ENCODE measurements at places on chromosomes 11 and 22.

- no peak for DNase-seq
Measured at GRCh38 chr11:121659811-121660210, 207.0 kb upstream of the SORL1-AS1 start.

DNA sequence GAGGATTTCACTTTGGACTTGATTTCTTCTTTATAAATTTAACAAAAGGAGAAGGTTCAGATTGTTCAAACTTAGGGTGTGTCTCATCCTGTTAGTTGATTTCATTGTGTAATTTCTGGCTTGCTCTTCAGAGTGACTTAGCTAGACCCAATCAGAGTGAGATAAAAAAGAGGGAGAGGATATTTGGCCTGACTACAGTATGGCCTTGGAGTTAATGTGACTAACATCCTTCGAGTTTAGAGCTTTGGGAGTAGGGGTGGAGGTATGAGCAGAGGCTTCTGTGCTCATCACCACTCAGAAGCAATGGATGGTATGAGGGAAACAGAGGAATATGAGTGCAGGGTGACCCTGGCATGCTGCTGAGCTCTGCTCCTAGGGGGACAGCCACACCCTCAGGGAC is 114.2 kb downstream of the ME3 start:
- no peak for DNase-seq

DNA sequence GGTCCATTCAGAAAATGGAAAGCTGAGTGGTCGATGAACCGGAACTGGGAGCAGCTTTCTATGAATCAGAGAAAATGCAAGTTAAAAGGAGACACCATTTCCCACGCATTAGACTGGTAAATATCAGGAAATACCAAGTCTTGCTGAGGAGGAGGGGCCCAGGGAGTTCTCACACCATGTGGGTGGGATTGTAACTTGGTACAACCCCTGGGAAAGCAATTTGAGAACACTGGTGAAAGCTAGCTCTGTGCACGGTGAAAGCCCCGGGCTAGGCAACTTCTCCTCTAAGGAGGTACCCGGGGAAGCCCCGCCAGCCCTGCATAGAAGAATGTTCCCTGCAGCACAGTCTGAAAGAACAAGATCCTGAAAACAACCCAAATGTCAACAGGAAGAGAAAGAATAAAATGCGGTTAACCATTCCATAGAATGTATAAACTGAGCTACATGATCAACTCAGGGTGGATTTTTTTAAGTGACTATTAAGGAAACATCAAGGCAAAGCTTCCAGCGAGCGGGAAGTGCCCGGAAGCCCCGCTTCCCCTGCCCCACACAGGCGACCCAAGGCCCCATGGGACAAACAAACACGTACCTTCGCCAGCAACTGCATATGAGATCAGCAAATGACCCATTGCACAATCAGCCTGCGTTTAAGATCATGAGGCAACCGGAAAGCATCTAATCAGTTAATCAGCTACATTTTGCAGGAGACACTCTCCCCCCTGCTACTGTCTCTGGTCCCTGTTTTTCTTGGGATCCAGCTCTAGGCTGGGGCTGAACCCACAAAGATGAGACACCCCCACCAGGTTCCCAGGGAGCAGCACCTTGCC is 11.3 kb downstream of the SHANK2 start:
- DNase-seq, result no peak

- DNase-seq, result no peak
Measured at GRCh38 chr22:48798281-48799226, 1029.1 kb downstream of the BRD1 start.

DNA sequence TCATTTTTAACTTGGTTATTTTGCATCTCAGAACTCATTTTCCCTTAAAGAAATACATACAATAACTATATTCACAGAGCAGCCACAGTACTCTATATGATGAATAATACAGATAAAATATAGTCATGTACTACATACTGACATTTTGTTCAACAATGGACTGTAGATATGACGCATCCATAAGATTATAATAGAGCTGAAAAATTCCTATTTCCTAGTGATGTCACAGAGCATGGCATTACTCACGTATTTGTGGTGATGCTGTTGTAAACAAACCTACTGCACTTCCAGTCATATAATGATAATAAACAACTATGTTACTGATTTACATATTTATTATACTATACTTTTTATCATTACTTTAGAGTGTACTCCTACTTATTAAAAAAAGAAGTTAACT is 38.7 kb downstream of the NARS2 start:
- DNase-seq, result no peak

DNA sequence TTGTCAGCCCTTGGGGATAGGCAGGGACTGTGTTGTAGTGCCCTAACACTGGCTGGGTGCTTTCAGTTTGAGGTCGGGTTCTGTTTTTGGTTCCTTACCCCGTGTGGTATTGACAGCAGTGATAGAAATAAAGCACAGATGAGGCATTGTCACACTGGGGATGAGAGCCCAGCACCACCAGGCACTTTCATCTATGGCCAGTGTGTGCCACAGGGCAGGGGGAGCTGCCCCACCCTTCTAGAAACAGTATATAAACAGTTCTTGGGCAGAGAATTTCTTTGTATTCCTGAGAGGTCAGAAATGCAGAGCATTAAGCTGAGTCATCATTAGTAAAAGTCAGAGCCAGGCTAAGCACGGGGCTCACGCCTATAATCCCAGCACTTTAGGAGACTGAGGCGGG is 23.1 kb upstream of the CDC42EP2 start:
- DNase-seq, result no peak

- no peak for DNase-seq
Measured at GRCh38 chr11:119341222-119342022, 739 bp upstream of the C1QTNF5 start.

- no peak for DNase-seq
Measured at GRCh38 chr22:27133681-27134314, 476.4 kb downstream of the MIAT start.

- DNase-seq, result no peak
Measured at GRCh38 chr11:96188243-96189006, 154.6 kb downstream of the MAML2 start.

DNA sequence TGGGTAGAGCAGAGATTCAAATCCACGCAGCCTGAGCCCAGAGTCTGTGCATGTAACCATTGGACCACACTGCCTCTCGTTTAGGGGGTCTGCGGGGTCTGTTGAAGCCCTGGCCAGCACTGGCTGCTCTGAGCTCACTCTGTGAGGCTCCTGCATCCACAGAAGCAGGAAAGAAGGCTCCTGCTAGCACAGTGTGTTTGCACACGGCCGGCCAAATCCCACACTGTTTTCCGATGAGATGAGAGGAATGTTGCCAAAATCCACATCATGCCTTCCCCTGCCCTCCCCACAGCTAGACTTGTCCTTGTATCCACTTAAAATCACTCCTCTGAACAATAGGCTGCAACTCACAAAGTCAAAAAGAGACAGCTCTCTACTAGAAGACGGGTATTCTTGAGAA is 10.6 kb upstream of the SLC22A12 start:
- no peak for DNase-seq

- DNase-seq, result no peak
Measured at GRCh38 chr11:88131764-88132470, 43.3 kb downstream of the RAB38 start.

DNA sequence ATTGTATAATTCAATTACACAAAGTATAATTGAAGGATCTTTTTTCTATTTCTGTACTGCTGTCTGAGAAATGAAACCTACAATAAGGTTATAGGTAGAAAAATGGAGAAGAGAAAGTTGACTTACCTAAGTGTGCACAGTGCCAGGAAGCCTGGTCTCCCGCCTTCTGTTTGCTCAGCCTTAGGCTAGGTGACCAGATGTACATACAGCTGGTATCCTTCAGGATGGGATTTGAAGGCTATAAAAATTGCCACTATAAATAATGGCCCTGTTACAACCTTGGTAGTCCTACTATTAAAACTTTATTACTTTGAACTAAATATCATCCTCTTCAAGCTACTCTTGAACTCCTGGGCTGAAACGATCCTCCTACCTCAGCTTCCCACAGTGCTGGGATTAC is 19.7 kb downstream of the OR51E2 start:
- no peak for DNase-seq

GRCh38 chr22:39237318-39238100 is 7.3 kb downstream of the PDGFB start:
- DNase-seq, result no peak

DNA sequence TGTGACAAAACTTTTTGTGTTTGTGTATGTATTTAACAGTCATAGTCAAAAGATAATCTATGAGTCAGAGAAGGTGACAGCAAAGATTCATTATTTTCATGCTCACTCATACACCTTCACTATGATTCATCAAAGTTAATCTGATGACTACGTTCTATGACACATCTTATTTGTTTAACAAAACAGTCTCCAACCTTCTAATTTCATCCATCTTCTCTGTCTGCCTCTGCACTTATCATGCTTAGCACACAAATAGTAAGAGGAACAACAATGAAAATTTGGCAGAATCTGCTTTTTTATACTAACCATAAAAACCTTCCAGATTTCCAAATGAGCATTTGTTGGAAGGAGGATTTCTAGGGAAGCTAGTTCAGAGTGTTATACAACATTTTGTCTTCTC is 568.9 kb downstream of the LUZP2 start:
- no peak for DNase-seq

DNA sequence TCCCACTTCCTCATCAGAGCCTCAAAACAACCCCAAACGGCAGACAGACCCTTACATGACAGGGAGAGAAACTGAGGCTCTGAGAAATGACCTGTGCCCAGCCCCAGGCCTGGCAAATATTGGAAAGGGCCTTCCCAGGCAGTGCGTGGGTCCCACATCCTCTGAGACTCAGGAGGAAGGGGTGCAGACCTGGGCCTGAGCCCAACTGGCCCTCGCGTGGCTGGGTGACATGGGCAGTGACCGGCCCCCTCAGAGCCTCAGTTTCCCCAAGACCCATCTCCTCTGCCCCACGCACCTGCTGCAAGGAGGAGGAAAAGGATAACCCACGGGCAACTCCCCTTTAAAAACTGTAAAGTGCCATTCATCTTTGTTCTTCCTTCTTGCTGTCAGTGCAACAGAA is 35.6 kb downstream of the ELFN2 start:
- no peak for DNase-seq

DNA sequence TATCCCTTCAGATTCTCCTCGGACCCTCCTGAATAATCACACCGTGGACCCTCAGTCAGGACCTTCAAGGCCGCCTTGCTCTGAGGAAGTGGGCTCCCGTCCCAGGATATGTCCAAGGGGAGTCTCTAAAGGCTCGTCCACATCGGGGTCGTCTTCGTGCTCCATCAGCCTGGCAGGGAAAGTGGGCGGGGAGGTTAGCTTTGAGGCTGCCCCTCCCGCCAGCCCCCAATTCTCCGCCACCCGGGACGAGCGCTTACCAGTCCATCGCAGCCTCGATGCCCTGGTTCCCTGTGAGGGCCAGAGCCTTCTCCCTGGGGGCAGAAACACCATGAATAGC is 472 bp downstream of the UBXN1 start:
- no peak for DNase-seq

- DNase-seq, result no peak
Measured at GRCh38 chr11:129933891-129934290, 38.5 kb upstream of the NFRKB start.

GRCh38 chr11:35404388-35404775 is 15.0 kb downstream of the SLC1A2 start:
- no peak for DNase-seq

GRCh38 chr11:131254254-131254653 is 116.2 kb upstream of the NTM start:
- DNase-seq, result no peak

DNA sequence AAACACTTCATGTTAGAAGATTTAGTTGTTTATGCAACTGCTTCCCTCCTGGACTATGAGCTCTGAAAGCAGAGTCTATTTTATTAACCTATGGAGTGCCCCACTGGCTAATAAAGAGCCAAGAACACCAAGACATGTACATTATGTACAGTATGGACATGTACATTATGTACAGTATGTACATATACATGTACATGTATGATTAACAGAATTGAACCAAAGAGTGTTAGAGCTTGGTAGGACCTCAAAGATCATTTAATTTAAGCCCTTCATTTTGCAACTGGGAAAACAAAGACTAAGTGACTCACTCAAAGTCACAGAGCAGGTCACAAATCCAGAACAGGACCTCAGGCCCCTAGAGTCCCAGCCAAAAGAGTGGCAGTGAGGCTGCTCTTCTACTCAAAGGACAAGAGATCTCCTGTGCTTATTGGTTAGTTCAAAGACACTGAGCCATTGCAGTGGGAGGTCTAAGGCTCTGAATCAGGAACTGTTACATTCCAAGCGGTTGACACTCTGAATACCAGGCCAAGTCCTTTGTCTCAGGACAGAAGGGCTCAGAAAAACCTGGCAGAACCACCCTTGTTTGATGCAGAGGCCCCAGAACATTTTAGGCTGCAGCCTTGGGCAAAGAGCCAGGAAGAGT is 103.8 kb downstream of the FAM168A start:
- DNase-seq, result no peak

DNA sequence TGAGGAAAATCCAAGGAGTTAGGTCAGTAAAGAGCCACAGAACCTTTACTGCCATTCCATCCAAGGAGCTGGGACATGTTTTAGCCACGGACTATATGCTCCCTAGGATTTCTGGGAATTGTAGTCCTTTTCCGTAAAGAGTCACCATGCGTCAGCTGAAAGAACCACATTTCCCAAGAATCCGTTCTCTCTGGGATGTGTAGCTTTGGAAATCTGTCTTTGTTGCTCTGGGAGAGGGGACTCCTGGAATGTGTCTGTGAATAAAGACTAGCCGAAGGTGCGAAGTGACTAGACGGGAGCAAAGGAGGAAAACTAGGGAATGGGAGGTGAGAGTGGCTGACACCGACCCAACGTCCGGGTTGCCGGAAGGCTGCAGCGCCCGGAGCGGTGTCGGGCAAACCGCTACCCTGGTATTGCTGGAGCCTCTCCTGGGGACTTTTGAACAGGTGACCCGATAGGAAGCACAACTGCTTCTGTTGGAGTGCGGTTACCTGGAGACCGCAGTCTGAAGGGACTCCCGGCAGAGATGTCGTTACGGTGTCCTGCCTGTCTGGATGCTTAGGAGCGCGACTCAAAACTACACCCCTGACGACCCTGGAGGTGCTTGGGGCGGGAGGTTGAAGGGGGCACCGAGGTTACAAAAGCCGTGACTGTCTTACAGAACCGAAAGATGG is at the start of gene IFTAP:
IFTAP (plus strand) TSS at position 187 of the 674 bp plus-strand sequence. CDS start 15,602 bp downstream, outside the sequence.
- DNase-seq, result no peak

GRCh38 chr11:68812526-68812925 is 29.2 kb downstream of the CPT1A start:
- no peak for DNase-seq

GRCh38 chr11:46537121-46537520 is 56.7 kb downstream of the AMBRA1 start:
- DNase-seq, result no peak

DNA sequence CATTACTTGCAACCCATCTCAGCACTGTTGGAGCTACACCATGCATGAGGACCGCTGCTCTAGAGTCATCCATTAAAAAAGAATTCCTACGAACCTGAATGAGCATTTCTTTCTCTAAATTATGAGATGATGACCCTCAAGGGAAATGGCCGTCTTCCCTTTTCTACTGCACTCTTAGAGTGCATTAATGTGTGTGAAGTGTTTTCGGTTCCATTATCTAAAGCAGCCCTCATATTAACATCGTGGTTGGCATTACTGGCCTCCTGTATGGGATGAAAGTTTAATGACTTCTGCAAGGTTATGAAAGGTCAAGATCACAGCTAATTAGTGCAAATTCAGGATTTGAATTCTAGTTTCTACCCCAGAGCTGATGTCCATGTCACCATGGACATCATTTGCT is 16.7 kb downstream of the CD44 start:
- DNase-seq, result no peak

GRCh38 chr11:93370260-93370659 is 39.7 kb downstream of the DEUP1 start:
- DNase-seq, result no peak

GRCh38 chr22:26922806-26923205 is 265.4 kb downstream of the MIAT start:
- DNase-seq, result no peak

GRCh38 chr22:31124811-31125465 is 2.2 kb downstream of the INPP5J start:
- DNase-seq, result no peak
